ENCODE measurements at places on chromosomes 3 and 15.

- peak; percentile 73 for DNase-seq
Measured at GRCh38 chr3:157127831-157128767, 31.8 kb downstream of the CCNL1 start.

DNA sequence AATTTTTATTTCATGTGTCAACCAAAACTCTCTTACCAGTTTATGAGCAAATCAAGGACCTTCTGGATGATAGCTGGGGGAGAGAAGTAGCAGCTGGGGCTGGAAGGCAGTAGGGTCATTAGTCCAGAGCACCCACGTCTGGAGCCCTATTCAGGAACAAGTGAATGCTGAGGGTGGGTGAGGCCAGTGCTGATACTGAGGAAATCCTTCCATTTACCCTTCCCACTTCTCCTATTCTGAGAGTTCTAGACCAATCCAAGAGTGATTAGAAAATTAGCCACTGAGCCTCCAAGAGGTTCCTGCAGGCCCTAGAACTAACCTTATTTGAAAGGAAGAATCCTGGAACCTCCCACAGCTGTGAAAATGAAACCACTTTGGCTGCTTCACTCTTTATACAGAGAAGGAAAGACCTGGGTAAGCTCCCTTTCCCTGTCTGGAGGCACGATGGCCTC is 46.2 kb upstream of the VILL start:
- DNase-seq, result no peak

DNA sequence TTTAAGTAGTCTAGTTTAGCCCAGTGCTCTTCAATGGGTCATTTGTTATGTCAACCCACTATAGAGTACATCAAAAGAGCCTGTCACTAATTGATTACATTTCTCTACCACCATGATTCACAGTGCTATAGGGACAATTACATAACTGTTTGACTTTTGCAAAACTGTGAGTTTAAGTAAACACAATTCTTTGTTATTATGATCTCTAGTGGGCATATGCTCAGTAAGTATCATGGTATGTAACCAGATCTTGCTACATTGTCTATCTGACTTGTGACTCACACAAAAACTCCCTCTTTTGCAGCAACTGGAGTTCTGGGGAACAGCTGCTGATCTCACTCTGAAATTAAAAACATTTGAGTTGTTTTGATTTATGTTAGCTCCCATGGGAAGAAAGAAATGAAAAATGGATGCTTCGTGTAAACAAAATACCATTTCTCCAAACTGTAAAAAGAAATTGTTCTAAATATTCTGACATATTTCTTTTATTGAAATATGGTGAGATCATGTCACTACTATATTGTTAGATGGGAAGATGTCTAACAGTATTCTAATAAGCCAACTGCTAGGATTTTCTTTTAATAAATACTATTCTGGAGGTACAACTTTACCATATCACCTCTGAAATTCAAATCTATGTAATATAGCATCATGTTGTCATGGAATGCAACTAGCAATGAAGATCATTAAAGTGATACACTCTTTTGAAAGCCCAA is 470.4 kb downstream of the ROBO1 start:
- no peak for DNase-seq

GRCh38 chr15:78389738-78390137 is 48.3 kb upstream of the IREB2 start:
- peak; percentile 26 for DNase-seq

DNA sequence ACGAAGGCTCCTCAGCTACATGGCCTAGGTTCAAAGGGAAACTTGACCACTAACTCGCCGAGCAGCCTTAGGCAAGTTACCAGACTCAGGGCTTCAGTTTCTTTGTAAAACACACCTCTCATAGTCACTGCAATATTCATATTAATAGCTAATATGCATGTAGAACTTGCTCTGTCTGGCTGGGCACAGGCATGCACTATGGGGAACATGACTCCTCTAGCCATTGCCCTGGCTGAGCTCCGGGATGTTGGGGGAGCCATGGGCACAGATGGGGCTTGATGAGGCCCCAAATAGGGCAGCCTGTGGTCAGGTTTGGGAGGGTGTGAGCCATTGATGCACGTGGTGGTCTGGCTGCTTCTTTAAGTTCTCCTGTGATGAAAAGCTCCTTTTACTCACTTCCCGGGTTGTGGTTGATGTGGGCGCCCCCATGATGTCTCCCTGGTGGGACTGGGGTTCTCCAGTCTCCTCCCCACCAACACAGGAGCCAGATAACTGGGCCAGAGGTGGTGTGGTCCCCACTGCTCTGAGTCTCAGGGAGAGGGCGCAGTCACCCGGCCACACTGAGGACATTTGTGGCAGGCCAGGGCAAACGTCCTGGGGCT is 29.4 kb upstream of the DUSP7 start:
- DNase-seq, result no peak

DNA sequence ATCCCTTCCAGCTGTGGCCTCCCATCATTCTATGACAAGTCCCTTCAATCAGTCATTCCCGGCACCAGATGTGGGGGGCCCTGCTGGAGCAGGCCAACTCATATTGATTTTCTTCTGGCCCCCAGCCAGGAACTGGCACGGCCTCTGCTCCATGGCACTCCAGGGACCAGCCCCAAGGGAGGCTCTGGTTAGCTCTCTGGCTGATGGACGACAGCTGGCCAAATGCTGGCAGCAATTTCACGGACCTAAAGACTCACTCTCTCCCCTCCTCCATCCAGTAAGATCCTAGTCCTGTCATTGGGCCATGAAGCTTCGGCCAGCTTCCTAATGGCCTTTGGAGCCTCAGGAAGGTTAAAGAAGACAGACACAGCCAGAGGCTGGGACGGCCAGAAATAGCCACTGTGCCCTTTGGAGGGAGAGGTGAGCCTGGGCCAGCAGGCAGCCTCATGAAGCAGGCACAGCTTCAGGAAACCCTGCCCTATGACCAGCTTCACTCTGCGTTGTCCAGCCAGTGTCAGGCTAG is 131.0 kb downstream of the MEX3B start:
- DNase-seq, result no peak

- DNase-seq, result no peak
Measured at GRCh38 chr15:36109943-36110658, 469.3 kb upstream of the CDIN1 start.

DNA sequence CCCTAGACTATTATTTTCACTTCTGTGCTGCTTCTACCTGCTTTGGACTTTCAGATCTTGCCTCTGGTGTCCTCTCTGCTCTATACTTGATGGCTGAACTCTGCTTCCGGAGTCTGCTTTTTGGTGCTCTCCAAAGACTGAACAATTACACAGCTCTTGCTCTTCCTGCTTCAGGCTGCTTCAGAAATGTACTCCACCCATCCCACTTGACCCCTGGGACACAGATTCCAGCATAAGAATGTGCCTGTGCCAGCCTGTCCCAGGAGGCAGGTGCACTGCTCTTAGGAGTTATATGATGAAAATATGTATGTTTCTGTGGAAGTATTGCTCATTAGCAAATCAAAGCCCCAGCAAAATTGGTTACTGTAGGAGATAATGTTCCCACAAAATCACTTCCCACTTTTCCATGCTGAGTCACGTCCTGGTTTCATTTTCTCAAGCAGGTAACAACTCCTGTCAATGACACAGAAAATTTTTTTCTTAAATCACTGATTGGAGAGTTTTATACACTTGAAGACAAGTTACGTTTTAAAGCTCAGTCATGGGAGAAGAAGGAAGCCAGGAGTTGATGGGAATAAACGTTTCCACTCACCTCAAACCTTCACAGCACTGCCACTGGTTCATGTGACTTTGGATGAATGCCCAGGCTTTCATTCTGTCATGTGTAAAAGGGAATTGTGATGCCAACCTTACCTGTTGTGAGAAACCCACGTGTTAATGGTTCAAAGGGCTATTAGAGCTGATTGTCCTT is 239.4 kb upstream of the ZPLD1 start:
- peak; percentile 74 for DNase-seq

GRCh38 chr3:52596658-52597265 is 60.4 kb downstream of the UQCC5 start:
- DNase-seq, result no peak

- peak; percentile 75 for DNase-seq
Measured at GRCh38 chr3:190385731-190386688, 2.0 kb upstream of the CLDN16 start.

- no peak for DNase-seq
Measured at GRCh38 chr15:63576441-63576840, 20.7 kb upstream of the FBXL22 start.

- no peak for DNase-seq
Measured at GRCh38 chr15:79593119-79593869, 161.2 kb downstream of the MINAR1 start.

GRCh38 chr3:183826448-183827250 is 1.3 kb upstream of the MAP6D1 start:
- no peak for DNase-seq

GRCh38 chr3:61928776-61929314 is 367.5 kb downstream of the PTPRG start:
- DNase-seq, result no peak

All from RWPE2 (cell line).